ENCODE measurements at places on chromosomes 7 and 10.

GRCh38 chr7:30595436-30596013, 847 bp downstream of the GARS1 start:
- DNase-seq: no peak

DNA sequence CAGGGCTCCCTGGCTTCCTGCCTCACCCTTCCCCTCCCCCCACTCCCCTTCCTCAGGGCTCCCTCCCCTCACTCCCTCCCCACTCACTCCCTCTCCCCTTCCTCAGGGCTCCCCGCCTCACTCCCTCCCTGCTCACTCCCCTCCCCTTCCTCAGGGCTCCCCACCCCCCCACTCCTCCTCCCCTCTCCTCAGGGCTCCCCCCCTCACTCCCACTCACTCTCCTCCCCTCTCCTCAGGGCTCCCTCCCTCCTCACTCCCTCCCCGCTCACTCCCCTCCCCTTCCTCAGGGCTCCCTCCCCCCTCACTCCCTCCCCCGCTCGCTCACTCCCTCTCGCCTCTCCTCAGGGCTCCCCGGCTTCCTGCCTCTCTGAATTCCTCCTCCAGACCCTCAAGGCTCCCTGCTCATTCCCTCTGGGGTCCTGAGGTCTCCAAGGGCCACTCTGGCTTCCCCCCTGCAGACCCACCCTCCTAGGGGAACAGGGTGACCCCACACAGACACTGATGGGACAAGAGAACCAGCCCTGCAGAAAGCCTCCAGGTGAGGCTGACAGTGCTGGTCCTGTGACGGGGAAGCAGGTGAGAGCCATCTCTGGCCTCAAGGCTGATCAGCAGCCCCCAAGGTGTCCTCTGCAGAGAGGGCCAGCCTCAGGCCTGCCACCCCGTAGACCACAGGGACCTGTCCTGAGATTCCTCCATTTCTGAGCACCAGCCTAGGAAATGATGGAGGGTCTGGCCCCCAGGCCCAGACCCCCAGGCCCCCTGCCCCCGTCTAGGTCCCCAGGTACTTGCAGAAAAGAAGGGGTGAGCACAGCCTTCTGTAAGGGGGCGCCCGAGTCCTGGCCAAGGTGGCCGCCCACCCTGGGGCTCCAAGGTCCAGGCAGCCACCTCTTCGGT, 47.2 kb downstream of the PWWP2B start:
- DNase-seq: no peak

DNA sequence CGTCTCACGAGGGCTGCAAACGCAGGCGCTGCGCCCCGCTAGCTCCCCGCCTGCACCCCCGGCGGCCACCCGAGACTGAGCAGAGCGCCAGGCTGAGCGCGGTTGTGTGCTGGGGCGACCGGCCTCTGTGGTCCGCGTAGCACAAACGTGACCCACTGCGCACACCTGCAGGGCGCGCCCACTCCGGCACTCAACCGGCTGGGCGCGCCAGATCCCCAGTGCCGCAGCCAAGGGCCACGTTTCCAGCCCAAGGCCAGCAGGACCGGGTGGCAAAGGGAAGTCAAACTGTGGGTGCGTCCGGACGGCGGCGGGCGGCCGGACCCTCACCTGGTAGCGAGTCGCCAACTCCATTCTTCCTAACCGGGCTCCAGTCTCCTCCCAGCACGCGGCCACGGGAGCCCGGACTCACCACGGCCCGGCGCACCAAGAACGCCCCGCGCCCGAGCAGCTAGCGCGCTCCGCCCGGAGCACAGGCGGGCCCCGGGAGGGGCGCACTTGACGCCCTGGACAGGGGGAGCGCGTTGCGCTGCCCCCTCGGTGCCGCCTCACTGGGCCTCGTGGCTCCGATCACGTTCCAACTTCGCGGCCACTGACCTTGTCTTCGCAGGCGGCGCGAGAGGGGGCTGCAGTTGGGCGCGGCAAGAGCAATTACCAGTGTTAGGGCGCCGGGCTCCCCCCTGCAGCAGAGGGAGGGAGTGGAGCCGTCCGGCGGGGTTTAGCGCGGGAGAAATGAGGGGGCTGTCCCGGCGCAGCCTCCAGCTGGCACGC, at the start of gene CDCA7L:
TSS of gene CDCA7L (minus strand) at position 446 of the 768 bp plus-strand sequence. CDS start at position 351, 95 bp downstream.
- DNase-seq: peak; percentile 47

GRCh38 chr7:131683536-131684125, 127.2 kb upstream of the PODXL start:
- DNase-seq: no peak

- DNase-seq: no peak
Measured at GRCh38 chr10:87849001-87849400, 14.3 kb downstream of the KLLN start.
